ENCODE measurements at places on chromosomes 1 and 21. TPM values are rescaled to one million over a fixed set of nuclear protein-coding genes. Genes with fewer than 3 reads are reported as not detected.

SH2D5 gene
- total RNA-seq, result 0.14 TPM

GBP6 gene
- total RNA-seq, result 0.23 TPM

SLC45A3 gene
- total RNA-seq, result 0.17 TPM

DNA sequence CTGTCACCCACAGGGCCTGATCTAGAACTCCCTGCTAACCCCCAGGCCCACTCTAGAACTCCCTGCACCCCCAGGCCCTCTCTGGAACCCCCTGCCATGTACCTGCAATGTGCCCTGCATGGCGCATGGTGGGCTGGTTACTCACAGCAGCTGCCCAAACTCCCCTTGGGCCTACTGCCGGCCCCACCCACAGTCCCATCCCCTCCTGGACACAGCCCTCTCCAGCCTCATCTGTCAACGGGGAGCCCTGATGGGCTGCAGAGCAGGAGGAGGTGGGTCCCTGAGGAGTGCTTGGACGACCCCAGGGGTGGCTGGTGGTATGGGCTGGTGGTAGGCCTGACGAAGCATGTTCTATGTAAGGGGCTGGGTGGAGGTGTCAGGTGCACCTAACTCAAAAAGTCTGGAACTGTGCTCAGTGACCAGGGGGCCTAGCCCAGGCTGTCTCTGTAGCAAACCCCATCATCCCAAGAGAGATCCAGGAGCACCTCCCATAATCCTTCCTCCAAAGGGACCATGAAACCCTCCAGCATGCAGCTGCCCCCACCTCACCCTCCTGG, 19.0 kb upstream of the PRSS38 start:
- DNase-seq, result no peak

DNA sequence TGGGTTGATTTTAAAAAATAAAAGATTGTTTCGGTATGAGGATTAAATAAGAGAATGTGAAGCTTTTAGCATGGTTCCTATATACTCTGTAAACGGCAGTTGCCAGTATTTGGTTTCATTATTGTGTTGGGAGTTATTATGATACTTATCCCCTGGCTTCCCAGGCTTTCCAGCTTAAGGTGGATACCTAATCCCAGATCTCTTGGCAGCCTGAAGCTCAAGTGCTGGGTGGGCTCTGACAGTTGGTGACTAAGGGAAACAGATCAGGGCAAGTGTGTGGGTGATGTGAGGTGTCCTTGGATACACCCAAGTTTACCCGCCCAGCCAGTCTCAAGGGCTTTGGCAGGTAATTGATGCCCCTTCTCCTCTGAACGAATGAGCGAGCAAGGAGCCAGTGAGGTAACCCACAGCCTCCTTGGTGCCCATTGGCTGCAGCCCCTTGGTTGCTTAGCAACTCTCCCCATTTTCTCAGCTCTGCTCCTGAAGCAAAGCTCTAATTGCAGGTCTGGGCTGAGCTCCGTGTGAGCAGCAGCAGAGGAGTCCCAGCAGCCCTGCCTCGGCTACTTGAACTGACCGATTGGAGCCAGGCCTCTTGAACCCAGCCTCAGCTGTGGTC, 6.1 kb downstream of the IPO13 start:
- DNase-seq, result no peak

GRCh38 chr21:37196847-37197246, 70.3 kb downstream of the VPS26C start:
- DNase-seq, result no peak

- DNase-seq, result no peak
These were observed 18.9 kb downstream of the CDK18 start for GRCh38 chr1:205523261-205523890.

DNA sequence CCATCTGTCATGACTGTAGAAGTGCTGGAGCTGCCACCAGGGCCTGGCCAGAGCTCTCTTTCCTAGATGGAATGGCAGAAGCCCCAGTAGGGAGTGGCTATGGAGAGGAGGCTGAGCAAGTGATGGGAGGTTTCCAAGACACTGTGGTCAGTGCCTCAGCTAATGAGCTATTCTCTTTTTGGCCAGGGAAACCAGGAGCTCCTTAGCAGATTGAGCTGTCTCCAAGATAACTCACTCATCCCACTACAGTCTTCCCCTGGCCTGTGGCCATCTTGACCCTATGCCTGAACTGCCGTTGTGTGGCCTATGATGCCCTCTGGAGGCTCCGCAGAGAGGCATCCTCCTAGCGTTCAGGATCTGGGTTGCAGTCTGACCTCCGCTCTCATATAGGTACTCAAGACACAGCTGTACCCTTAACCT, 60.5 kb downstream of the ERI3 start:
- no peak for DNase-seq

GRCh38 chr21:39796466-39796865, 51.5 kb downstream of the IGSF5 start:
- no peak for DNase-seq

DNA sequence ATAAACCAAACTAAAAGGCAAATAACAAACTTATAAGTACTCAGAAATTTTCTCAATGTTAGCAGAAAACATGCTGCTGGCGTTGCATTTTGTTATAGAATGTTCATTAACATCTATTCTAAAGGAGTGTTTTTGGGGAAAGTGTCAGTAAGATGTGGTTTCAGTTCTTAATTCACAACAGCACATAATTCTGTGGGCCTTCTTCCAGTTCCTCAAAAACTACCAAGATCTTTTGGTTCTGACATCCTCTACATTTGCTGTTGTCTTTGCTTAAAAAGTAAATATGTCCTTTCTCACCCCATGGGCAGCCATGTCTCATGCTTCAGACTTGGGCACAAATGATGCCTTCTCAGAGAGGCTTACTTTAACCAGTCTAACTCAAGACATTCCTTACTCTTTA, 152.5 kb downstream of the CDC7 start:
- no peak for DNase-seq

DNA sequence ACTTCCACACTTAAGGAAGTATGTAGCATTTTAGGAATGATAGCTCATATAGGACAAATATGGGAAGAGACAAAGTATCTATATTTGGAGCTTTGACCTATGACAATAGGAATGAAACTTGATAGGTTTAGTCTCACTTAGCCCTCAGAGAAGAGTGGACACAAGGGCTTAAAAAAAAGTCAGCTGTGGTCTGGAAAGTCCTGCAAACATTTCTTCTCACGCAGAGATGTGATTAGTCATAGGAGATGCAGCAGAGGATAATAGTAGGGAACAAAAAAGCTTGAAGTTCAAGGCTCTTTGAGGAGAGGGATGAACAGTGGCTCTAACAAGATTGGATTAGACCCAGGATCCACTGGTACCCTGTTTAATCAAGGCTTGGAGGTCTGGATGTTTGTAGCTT, 14.8 kb upstream of the RNF220 start:
- no peak for DNase-seq

DNA sequence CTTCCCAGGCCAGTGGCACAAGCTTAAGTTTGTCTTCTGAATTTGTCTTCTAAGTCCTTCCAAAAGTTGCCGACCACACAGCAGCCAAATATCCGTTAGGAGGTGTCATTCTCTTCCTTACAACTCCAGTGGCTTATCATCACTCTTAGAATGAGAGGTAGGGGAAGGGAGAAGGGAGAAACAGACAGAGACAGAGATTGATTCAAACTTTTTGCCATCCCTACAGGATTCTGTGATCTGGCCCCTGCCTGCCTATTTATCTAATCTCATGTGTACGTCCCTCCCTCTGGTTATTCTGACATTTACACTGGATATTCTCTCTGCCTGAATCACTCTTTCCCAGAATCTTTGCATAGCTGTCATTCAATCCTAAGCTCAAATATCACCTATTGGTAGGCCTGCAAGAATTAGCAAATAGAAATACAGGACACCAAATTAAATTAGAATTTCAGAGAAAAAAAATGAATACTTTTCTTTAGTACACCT, 488 bp upstream of the GNL2 start:
- DNase-seq, result no peak

- no peak for DNase-seq
These were observed 255.5 kb upstream of the SGIP1 start for GRCh38 chr1:66278260-66279021.

DNA sequence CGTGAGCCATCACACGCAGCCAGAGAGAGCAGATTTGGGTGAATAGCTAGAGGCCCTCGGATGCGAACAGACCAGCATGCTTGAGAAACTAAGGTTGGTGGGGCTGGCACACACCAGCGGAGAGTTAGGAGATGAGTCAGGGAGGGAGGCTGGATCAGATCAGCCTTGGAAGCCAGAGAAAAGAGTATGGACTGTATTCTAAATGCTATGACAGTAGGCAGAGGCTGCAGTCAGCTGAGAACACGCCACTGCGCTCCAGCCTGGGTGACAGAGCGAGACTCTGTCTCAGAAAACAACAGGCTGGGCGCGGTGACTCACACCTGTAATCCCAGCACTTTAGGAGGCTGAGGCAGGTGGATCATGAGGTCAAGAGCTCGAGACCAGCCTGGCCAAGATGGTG, 4.0 kb upstream of the PLEKHM2 start:
- DNase-seq, result no peak
